ENCODE measurements at places on chromosomes 1 and 21. TPM values are rescaled to one million over a fixed set of nuclear protein-coding genes. Genes with fewer than 3 reads are reported as not detected.

Gene WNT9A
- 1.2 TPM for polyA plus RNA-seq

Gene CR1
- polyA plus RNA-seq = 15.4 TPM

Gene C1orf226
- polyA plus RNA-seq = 32.9 TPM

DNA sequence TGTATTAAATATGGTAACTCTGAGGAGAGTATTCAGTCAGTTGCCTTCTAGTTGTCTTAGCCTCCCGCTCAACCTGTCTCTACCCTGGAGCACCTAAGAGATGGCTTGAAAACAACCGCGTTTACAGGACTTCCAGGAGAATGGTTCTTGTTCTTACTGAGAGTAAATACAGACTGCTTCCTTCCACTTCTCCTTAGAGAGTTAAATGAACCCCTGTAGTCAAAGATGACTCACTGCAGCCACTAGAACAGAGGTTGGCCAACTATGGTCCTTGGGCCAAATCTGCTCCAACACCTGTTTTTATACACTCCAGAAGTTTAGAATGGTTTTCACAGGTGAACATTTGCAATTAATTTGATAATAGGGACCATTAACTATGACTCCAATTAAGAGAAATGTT is 60.1 kb upstream of the ASB17 start:
- no peak for DNase-seq

DNA sequence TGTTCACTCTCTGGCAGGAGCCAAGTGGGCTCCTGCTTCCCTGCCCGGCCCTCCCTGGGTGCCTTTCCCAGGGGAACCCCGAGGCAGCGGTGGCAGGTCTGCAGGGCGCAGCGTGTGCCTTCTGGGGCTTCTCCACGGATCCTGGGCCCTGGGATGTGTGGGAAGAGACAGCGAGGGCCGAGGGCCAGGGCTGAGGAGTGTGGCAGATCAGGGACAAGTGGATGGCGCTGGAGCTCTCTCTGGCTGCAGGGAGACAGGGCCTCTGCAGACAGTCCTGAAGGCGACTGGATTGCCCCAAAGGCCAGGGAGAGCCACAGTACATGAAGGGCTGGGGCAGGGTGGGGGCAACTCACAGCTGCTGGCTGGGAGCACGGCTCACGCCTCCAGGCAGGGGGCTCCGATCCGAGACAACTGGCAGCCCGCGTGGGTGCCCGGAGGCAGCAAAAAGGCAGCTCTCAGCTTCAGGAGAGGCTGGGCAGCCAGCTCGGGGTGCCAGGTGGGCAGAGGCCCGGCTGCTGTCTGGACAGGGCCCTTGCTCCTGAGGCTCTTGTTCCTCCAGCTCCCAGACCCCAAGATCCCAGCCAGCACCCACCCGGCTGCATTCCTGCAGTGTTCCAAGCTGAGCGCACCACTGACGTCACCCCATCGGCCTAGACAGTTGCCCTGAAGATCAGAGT is 16.0 kb downstream of the MORN1 start:
- DNase-seq = no peak

Measured in renal cortex interstitium (tissue), 15 donors.